ENCODE measurements at places on chromosomes 3 and 15. TPM values are rescaled to one million over a fixed set of nuclear protein-coding genes. Genes with fewer than 3 reads are reported as not detected.

The CELF6 gene
- not detected for total RNA-seq

The IL17RC gene
- total RNA-seq: 10.2 TPM

The UNC45A gene
- total RNA-seq: 102 TPM

The TICRR gene
- 33.8 TPM for total RNA-seq

DNA sequence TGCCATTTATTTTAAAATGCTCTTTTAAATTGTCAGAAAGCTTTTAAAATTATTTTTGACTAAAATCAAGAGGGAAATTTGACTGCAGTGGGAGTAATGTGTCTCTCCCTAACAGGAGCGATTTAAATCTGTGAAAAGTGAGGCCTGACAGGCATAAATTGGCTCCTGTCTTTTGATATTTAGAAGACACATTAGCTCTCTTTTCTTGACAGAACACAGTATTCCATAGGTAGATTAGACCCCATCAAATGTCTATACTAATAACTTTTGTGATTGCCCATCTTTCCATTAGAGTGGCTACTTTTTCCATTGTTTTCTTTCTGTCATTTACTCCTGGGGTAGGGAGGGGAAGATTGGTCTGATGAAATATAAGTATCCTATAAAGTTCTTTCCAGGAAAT, 866.3 kb downstream of the ROBO1 start:
- no peak overlapping the region for H3K27ac ChIP-seq
- no peak for DNase-seq
- H3K4me3 ChIP-seq: no peak overlapping the region
- H3K27me3 ChIP-seq: no peaks in the 10 kb centered on the region
- H3K4me1 ChIP-seq: peaks cover 12% of the 10 kb centered on the region
